ENCODE measurements at places on chromosomes 11 and 22. TPM values are rescaled to one million over a fixed set of nuclear protein-coding genes. Genes with fewer than 3 reads are reported as not detected.

Gene ADM2
- total RNA-seq: 3.9 TPM

Gene SRPRA
- total RNA-seq: 149 TPM

Gene APOBEC3C
- 12.7 TPM for total RNA-seq

Gene BIRC3
- total RNA-seq: 65.4 TPM

GRCh38 chr11:125514336-125515101 lies 18.5 kb upstream of the FEZ1 start:
- no peaks in the 10 kb centered on the region for H3K36me3 ChIP-seq
- no peak overlapping the region for H3K4me3 ChIP-seq
- no peaks in the 10 kb centered on the region for H3K27me3 ChIP-seq
- no peak overlapping the region for H3K27ac ChIP-seq
- no peak for DNase-seq

DNA sequence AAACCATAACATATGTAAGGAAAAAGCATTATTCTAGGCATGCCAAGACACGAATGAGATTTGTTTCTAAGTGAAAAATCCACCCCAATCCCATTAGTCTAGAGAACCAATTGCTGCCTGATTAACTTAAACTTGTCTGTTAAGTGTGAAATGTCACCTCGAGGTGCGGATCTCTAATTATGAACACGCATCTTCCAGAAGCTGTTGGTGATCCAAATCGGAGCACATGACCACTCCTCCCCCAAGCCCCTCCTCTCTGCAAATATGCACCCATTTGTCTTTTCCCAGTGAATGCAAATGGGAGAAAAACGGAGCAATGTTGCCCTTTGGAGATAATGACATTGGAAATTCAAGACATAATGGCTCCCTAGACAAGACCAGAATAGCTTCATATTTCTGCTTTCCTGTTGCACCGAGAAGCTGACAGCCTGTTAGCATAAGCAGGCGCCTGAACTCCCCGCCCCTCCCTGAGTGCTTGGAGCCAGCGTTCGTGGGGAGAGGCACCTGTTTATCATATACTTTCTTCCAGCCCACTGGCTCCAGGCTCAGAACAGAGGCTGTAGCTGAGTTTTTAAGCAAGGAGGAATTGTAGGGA lies 6.0 kb upstream of the FXYD6 start:
- no peaks in the 10 kb centered on the region for H3K4me1 ChIP-seq
- no peaks in the 10 kb centered on the region for H3K36me3 ChIP-seq
- H3K4me3 ChIP-seq: no peak overlapping the region

DNA sequence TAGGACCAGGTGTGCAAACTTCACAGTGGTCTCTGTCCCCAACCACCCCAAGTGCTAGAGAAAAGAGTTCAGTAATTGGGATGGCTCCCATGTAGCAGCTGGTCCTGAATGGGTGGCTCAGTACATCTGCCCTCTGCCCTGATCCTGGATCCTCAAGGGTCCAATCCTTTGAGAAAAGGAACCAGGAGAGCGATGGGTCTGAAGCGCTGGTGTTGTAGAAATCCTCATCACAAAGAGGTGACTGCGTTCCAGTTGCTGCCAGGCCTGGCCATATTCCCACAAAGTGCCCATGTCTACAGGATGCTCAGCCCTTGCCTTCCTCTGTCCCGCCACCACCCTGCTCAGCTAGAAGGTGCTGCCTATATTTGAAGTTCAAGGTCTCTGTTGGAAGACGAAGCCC lies 6.2 kb upstream of the C22orf39 start:
- H3K36me3 ChIP-seq: peaks cover 3% of the 10 kb centered on the region
- H3K4me1 ChIP-seq: peaks cover 2% of the 10 kb centered on the region
- H3K4me3 ChIP-seq: no peak overlapping the region
- H3K27me3 ChIP-seq: no peaks in the 10 kb centered on the region
- DNase-seq: no peak
- H3K27ac ChIP-seq: no peak overlapping the region

DNA sequence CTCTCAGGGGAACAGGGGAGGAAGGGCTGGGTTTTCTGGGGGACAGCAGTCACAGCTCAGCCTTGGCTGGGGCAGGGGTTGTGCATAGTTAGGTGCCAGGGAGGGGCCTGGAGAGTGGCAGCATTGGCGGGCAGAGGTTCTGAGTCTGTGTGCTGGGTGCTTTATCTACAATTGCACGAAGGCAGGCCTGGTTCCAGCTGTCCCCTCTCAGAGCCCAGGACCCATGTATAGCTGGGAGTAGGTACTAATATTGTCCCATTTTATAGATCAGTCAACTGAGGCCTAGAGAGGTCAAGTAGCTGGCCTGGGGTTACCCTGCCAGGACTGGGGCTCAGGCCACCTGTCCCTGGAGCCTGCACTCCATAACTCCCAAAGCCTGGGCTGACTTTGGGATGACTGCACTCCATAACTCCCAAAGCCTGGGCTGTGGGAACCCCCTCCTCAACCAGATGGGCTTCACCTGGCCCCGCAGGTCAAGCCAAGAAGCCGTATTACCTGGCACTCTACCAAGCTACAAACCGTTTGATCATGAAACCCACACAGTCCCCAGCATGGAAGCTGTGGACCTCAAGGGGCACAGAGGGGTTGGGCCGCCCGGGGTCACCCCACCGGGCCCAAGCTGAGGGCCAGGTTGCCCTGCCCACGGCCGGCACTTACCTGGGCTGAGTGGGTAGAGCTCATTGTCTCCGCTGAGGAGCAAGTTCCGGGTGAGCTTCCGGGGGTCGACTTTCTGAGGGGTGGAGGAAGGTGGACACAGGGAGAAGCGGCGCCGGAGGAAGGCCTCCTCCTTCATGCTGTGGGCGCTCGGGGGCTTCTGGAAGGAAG lies 36.5 kb downstream of the OSBPL5 start:
- no peak overlapping the region for H3K27ac ChIP-seq
- no peak overlapping the region for H3K4me3 ChIP-seq
- no peaks in the 10 kb centered on the region for H3K36me3 ChIP-seq
- no peaks in the 10 kb centered on the region for H3K4me1 ChIP-seq
- H3K27me3 ChIP-seq: no peaks in the 10 kb centered on the region

DNA sequence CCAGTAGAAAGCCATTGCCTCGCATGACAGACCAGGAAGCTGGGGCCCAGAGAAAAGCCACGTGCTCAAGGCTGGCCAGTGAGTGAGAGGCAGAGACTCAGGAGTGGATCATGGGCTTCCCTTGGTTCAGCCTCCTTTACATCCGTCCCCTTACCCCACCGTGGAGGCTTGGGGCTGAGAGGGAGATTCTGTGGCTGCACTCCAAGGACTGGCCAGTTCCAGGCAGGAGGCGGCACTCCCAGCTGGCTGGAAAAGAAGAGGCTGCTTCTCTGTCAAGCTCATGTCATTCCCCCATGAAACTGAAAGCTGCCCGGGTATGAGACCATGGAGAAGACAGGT lies 6.6 kb upstream of the ASCL2 start:
- DNase-seq: no peak
- H3K27me3 ChIP-seq: peaks cover 15% of the 10 kb centered on the region
- H3K4me3 ChIP-seq: no peak overlapping the region
- no peaks in the 10 kb centered on the region for H3K4me1 ChIP-seq

DNA sequence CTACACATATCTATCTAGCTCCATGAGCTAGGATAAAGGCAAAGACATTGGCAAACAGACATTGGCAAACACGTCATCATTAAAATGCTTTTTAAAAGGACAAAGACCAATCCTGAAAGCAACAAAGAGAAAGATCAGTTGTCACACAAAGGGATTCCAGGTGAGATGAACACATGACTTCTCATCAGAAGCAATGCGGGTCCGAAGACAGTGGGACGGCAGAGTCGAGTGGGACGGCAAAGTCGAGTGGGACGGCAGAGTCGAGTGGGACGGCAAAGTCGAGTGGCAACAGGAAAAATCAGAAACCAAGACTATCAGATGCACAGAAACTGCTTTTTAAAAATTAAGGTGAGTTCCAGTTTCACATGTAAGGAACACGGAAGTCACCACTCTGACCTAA lies 609.5 kb downstream of the BRD1 start:
- DNase-seq: no peak
- no peak overlapping the region for H3K27ac ChIP-seq
- H3K27me3 ChIP-seq: no peaks in the 10 kb centered on the region

DNA sequence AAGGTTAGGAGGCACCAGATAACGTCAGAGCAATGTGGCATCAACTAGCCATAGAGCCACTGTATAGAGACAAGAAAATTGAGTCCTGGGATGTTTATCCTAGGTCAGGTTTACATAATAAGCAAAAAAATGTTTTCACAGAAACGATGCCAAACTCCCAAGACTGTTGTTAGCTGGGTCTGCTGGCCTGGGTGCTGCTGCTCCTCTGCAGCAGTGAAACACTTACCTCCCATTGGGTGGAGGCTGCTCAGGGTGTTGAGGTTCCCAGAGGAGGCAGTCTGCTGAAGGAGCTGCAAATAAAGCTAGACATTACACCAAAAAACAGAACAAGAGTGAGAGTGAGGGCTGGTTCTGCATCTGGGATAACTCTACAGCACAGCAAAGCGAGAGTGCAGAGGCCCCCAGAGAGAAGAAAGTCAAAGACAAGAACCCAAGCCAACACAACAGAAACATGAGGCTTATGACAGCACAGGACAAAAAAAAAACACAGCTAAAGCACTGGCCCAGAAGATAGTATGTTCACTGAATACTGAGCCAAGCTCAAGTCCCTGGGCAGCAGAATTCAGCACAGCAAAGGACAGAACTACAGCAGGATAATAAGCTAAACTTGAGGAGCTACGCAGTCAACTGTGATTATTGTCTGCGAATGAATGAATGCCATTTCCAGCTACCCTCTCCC lies 29.9 kb upstream of the RAPSN start:
- no peak overlapping the region for H3K27ac ChIP-seq
- no peaks in the 10 kb centered on the region for H3K27me3 ChIP-seq
- H3K4me1 ChIP-seq: no peaks in the 10 kb centered on the region
- H3K4me3 ChIP-seq: no peak overlapping the region
- H3K36me3 ChIP-seq: peaks cover 41% of the 10 kb centered on the region
- DNase-seq: no peak

DNA sequence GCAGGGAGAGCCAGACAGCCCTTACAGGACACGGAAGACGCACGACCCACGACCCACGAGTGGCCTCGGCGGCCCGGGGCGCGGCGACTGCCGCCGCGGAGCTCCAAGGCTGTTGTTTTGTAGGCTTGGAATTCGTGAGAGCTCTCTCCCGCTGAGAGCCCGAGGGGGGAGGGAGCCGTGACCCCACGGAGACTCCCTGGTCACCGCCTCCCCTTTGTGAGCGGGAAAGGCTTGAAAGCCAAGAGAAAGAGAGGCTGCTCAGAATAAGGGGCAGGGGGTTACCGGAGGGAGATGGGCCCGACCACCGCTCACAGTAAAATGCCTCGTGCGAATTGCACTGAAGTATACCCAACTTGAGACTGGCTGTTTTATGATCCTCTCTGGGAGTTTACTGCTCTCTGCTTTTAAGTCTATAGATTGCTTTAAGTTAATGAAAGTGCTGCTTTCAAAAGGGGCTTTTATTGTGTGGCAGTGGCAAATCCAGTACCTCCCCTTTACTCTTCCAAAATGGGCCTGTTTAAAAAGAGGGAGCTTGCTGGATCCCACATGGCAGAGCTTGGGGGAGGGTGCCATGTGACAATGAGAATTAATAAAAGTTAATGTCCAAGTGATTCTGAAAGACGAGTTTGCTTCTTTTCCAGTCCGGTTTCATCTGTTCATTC lies 2.9 kb downstream of the PKNOX2 start:
- H3K4me1 ChIP-seq: no peaks in the 10 kb centered on the region
- no peak overlapping the region for H3K4me3 ChIP-seq
- no peaks in the 10 kb centered on the region for H3K36me3 ChIP-seq

GRCh38 chr11:121889186-121889585 lies 226.8 kb downstream of the BLID start:
- no peak overlapping the region for H3K27ac ChIP-seq
- no peak for DNase-seq
- H3K36me3 ChIP-seq: no peaks in the 10 kb centered on the region

DNA sequence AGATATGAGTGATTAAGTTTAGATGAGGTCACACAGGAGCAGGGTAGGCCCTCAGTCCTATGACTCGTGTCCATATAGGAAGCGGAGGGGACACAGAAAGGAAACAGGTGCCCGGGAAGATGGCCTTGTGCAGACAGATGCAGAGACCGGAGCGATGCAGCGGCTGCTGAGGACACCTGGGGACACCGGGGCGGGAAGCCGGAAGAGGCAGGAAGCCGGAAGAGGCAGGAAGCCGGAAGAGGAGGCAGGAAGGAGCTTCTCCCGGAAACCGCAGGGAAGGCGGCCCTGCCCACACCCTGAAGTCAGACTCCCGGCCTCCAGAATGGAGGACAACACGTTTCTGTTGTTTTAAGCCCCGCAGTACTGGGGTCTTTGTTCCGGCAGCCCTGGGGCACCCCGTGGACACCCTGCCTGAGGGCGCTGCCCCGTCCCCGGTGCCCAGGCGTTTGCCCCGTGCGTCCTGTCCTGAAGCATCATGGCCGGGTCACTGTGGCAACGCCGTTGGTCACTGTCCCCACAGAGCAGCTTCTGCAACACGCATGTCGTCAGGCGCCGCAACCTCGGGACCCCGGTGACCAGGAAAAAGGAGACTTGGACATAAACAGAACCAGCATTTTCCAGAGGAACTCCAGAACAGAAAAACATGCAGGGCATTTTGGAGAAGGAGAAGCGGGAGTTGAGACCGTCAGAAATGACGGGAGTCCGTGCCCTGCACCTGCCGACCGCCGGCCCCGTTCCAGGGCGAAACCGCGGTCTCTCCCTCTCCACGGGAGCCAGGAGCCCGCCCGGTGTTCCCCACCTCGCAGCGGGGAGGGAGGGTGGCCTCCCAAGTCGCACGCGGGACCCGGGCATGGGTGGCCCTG lies 103.4 kb downstream of the BRD1 start:
- no peaks in the 10 kb centered on the region for H3K27me3 ChIP-seq
- H3K27ac ChIP-seq: no peak overlapping the region
- no peaks in the 10 kb centered on the region for H3K36me3 ChIP-seq
- DNase-seq: no peak
- H3K4me1 ChIP-seq: no peaks in the 10 kb centered on the region
- no peak overlapping the region for H3K4me3 ChIP-seq

- H3K27me3 ChIP-seq: no peaks in the 10 kb centered on the region
- H3K27ac ChIP-seq: no peak overlapping the region
- DNase-seq: no peak
- no peaks in the 10 kb centered on the region for H3K4me1 ChIP-seq
Measured at GRCh38 chr22:45296628-45297297, 12.0 kb downstream of the UPK3A start.

DNA sequence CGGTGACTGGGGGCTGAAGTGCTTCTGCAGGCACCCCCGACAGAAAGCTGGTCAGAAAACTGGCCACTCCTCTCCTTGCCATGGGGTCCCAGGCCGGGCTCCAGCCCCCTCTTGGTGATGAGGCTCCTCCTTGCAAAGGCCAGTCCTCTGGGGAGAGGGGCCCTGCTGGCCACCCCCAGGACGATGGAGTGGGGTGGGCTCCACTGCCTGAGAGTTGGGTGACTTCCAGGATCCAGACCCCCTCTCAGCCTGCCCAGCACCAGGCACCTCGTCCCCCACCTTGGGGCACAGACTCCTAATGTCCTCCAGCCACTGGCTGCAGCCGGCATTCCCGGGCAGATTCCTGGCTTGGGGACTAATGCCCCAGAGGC lies 441 bp upstream of the RPS6KA4 start:
- H3K27me3 ChIP-seq: no peaks in the 10 kb centered on the region
- DNase-seq: no peak
- peaks cover 52% of the 10 kb centered on the region for H3K4me1 ChIP-seq
- peak overlapping the region; percentile 85 for H3K27ac ChIP-seq
- H3K36me3 ChIP-seq: peaks cover 4% of the 10 kb centered on the region
